ENCODE measurements at places on chromosomes 7 and 10.

DNA sequence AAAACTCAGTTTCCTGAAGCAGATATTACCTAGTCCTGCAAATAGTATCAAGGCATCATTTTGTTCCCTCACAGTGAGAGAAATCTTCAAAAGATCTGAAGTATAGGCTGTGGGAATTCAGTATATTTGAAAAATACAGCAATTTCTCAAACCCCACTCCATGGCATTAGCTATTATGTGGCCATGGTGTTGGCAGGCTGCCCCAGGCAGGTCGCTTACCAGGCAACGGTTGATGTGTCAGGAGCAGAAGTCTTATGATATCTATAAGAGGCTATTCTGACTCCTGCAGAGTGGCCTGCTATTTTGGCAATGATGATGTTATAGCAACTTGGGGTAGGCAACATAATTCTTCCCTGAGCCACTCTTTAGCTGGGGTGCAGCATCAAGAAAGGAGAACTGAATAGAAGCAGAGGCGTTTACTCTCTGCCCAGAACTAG, 187.9 kb downstream of the PLXDC2 start:
- DNase-seq, result no peak

DNA sequence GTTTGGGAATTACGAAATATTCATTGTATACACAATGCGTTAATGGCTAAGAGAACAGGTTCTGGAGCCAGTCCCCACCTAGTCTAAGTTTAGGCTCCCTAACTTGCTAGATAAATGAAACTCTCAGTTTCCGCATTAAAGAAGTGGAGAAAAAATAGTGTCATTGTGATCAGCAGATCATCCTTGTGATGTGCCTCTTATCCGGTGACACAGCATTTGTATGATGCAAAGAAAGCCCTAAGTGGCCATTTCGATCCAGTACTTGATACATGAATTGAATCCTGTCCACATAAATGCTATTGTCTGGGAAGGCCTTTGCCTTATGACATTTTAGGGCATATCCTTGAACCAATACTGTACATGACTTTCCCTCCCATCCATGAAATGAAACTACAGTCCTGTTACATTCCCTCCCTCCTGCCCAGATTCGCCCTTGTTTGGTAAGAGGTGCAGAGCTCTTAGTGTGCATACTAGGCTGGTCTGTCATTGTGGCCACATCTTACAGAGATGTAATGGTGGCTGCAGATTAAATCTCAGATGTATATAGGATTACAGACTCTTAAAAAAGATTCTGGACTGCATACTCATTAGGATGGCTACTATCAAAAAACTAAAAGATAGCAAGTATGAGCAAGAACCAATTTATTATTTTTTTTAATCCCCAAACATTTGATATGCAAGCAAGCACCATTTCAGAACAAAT, 80.9 kb downstream of the LRRC4 start:
- no peak for DNase-seq

- DNase-seq, result no peak
Measured at GRCh38 chr7:82122275-82122674, 321.3 kb downstream of the CACNA2D1 start.

GRCh38 chr10:132040046-132040445, 25.7 kb upstream of the JAKMIP3 start:
- DNase-seq, result no peak

GRCh38 chr10:69728335-69728870, 73.3 kb upstream of the COL13A1 start:
- no peak for DNase-seq

GRCh38 chr10:61832866-61833481, 68.5 kb upstream of the ARID5B start:
- DNase-seq, result no peak

GRCh38 chr10:103111918-103112877, 80.9 kb downstream of the NT5C2 start:
- DNase-seq, result no peak

GRCh38 chr10:130202984-130203621, 66.9 kb downstream of the GLRX3 start:
- DNase-seq, result no peak

DNA sequence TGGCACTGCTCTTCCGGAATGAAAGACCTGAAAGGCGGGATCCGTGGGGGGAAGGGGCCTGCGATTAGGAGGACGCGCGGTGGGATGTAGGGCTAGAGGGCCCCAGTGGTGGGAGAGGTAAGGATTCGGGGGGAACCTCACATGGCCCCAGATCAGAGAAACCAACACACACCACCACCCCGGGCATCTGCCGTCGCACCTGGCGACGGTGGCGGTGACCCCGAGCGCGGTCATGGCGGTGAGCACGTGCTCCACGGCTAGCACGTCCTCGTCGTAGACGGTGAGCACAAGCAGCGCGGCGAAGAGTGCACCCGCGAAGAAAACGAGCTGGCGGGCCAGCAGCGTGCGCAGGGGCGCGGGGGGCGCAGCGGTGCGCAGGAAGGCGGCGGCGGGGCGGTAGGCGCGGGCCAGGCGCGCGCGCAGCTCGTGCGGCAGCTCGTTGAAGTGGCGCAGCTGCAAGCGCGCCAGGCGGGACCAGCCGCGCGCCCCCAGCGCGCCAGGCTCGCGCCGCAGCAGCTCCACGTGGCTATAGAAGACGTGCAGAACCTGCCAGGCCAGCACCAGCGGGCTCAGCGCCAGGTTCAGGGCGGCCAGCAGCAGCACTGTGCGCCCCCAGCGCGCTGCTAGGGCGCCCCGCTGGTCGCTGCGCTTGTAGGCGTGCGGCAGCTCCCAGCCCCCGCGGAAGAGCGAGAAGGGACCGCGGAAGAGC, 5.7 kb downstream of the ATG9B start:
- peak; percentile 34 for DNase-seq

GRCh38 chr10:132876993-132877431, 65.4 kb downstream of the CFAP46 start:
- DNase-seq, result no peak

GRCh38 chr10:43055991-43056567, 20.8 kb upstream of the RET start:
- DNase-seq, result no peak

- no peak for DNase-seq
Measured at GRCh38 chr7:103380395-103381191, 33.1 kb downstream of the PSMC2 start.

- DNase-seq, result no peak
Measured at GRCh38 chr10:47026301-47027107, 115.3 kb downstream of the PTPN20 start.

- DNase-seq, result no peak
Measured at GRCh38 chr7:94054130-94054529, 50.0 kb upstream of the BET1 start.

- no peak for DNase-seq
Measured at GRCh38 chr10:131722525-131723264, 178.1 kb upstream of the PPP2R2D start.

GRCh38 chr7:153951316-153951715, 100.9 kb upstream of the DPP6 start:
- no peak for DNase-seq

DNA sequence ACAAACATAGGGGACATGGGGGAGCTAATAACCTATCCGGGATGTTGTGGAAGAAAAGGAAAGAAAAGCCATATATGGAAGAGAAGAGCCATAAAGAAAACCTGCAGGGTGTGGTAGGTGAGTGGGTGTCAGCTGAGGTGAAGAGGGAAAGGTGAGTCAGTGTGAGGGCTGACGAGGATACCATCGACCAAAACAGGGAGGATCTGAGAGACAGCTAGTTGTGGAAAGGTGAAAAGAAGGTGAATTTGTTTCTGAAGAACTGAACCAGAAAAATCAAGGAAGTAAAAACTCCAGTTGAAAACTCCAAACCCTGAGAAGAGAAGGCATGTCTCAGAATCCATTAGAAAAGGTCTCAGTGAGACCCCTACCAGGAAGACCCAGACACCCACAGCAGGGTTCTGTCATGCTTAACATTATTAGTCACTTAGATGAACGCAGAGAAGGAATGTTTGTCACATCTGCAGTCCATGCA, 4.1 kb downstream of the BLNK start:
- no peak for DNase-seq

- no peak for DNase-seq
Measured at GRCh38 chr10:18325410-18325809, 185.2 kb downstream of the CACNB2 start.

GRCh38 chr10:116960066-116960776, 44.8 kb downstream of the SHTN1 start:
- no peak for DNase-seq

DNA sequence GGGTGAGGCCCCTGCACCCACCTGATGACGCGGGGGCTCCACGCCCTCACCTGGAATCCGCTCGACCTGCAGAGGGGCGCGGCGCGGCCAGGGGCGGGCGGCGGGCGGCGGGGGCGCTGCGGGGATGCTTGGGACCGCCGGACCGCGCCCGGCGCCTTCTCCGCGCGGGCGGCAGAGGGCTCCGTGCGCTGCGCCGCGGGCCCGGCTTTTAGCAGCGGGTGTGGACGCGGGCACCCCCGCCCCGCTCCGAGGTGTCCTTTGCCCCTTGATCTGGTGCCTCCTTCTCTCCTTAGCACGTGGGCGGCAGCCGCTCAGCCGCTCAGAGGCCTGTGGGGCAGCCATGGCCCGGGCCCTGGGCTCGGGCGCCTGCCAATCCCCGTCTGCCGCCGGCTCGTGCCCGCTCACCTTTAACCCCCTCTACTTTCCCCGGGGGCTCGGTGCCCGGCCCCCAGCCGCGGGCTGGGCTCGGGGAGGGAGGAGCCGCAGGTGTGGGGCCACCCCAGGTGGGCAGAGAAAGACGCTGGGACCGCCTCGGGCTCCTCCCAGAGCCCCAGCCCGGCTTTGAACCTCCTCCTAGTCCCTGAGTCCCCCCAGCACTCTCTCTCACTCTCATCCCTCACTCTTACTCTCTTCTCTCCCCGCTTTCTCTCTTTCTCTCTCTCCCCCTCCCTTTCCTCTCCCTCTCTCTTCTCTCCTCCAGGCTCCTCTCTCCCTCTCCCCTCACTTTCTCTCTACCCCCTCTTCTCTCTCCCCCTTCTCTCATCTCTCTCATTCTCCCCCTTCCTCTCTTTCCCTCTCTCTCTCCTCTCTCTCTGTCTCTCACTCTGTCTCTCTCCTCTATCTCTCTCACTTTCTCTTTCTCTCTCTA, 19.7 kb upstream of the VPS37D start:
- DNase-seq, result no peak

- DNase-seq, result no peak
Measured at GRCh38 chr7:95723583-95724180, 48.7 kb upstream of the DYNC1I1 start.

DNA sequence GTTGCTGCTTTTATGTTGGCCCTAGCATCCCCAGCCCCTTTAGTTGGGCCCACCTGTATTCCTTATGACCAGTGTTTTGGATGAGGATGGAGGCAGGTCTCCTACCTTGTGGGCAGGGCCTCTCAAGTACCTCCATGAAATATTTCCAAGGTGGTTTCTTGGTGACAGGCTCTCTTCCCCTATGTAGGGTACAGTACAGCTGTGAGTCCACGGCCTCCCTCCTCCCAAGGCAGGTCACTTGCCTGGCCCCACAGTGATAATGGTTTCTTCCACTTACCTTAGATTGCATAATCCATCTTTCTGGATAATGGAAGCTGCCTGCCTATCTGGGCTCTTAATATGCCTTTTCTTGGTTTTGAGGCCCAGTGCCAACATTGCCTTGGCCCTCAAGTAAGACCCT, 110.4 kb downstream of the NT5C2 start:
- no peak for DNase-seq

DNA sequence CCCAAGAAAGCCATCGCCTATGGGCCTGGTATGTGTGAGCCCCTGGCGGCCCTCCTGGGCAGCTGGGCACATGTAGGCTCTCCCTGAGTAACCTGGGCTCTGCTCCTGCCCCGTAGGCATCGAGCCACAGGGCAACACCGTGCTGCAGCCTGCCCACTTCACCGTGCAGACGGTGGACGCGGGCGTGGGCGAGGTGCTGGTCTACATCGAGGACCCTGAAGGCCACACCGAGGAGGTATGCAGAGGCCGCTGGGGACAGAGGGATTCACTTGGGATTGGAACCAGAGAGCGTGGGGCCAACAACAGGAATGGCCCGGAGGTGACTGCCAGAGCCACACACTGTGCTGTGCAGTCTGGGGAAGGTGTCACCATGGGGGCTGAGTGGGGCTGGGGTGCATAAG, 7.3 kb downstream of the FLNC start:
- no peak for DNase-seq

DNA sequence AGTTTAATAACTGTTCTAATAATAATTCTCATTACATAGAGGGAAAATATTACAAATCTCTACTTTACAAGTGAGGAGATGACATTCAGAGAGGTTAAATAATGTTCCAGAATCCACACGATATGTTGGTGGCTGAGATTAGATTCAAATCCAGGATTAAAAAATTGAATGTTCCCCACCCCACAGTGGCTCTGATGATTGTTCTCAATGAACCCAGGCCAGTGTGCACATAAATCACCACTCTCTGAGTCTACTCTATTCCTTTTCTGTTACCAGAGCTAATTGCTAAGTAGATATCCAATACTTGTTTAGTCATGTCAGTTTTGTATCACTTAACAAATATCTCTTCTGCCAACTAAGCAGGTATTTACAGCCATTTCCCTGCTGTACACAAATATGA, 281.0 kb downstream of the ABCA13 start:
- DNase-seq, result no peak

DNA sequence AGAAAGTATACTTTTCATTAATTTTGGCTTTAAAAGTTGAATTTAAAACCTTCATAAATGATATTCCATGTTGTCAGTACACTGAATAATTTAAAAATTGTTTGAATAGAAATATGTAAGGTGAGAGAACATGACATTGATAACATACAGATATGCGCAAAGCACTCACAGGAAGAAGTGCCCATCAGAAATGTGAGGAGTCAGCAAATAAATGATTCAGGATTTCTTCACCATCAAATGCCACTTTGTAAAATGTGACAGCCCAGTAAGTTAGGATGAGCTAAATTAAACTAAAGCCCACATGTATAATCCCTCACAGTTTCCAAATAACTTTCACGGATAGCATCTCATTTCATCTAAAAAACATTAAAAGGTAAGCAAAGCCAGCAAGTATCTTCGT, 417.6 kb downstream of the MAGI2 start:
- no peak for DNase-seq

- DNase-seq, result no peak
Measured at GRCh38 chr10:107548301-107548700, 383.8 kb upstream of the SORCS1 start.

DNA sequence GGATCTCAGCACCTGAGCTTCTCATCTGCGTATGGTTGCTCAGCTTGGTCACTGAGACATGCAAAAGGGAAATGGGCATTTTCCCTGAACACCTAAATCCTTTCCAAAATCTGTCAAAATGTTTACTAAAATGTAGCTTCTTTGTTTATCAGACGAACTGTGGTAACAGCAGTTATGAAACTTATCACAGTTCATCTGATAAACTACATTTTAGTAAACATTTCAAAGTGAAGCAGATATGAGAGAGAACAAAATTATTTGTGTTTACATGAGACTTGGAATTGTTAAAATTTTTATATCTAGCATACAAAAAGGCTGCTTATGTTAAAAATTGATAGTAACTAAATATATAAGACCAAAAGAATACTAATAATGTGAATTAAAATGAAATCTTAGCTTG, 573.4 kb upstream of the C7orf33 start:
- no peak for DNase-seq

- no peak for DNase-seq
Measured at GRCh38 chr10:125881192-125881591, at the start of gene DHX32. Gene DHX32, minus strand, starts transcription at chr10:125881292. Its CDS starts 468 bp downstream, at chr10:125880824.

- no peak for DNase-seq
Measured at GRCh38 chr10:123726836-123727235, 60.7 kb downstream of the GPR26 start.
